ENCODE measurements at places on chromosomes 5 and 9.

- no peak for DNase-seq
These were observed 193.2 kb upstream of the RORB start for GRCh38 chr9:74303945-74304344.

GRCh38 chr5:141349917-141350619, at the start of gene PCDHGB1:
Gene PCDHGB1 (plus strand): TSS chr5:141350099. CDS start chr5:141350261, 162 bp downstream.
- no peak for DNase-seq

DNA sequence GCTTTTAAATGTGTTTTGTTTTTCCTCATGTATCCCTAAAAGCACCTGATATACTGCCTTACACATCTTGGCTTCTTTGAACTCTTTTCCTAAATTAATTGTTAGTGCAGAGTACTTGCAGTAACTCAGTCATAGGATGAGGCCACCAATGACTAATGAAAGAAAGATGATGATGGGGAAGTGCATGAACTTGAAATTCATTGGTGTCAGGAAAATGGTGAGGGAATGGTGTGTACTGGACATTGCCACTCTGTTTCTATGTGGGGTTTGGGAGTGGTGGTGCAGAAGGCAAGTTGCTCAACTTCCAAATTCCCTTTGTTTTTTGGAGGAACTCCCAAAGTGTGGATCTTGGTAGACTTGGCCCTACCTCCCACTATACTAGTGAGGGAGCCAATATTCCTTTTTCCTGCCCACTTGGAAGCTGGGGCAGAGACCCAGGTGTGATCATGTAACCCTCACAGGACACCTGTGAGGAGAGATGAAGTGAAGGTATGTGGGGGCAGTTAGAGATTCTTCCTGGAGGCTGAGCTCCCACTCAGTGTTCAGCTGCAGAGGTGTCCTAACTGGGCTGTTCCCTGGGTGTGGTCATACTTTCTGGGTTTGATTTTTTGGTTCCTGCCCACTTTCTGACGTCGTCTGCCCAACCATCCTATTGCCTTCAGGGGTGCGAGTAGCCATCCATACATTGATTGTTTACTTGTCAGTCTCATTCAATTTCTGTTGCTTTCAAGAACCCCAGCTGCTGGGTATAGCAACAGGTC, 298.5 kb downstream of the MAST4 start:
- DNase-seq: no peak

GRCh38 chr5:73388740-73389139, 59.8 kb downstream of the FOXD1 start:
- no peak for DNase-seq

Data from renal pelvis (tissue), 12 donors.